ENCODE measurements at places on chromosomes 11 and 22. TPM values are rescaled to one million over a fixed set of nuclear protein-coding genes. Genes with fewer than 3 reads are reported as not detected.

UQCC3 gene
- total RNA-seq: 9.4 TPM

TTLL8 gene
- not detected for total RNA-seq

TBX10 gene
- not detected for total RNA-seq

BUD13 gene
- total RNA-seq: 15.9 TPM

MUC6 gene
- not detected for total RNA-seq

PICK1 gene
- total RNA-seq: 35.9 TPM

CYTH4 gene
- 1.4 TPM for total RNA-seq

RAC2 gene
- total RNA-seq: 8.6 TPM

ZNF214 gene
- 1.4 TPM for total RNA-seq

POU2AF2 gene
- not detected for total RNA-seq

TMX2 gene
- 41.8 TPM for total RNA-seq

GAL gene
- 6.1 TPM for total RNA-seq

GRCh38 chr11:61567286-61568061 lies 13.4 kb downstream of the SYT7 start:
- peak; percentile 93 for DNase-seq

DNA sequence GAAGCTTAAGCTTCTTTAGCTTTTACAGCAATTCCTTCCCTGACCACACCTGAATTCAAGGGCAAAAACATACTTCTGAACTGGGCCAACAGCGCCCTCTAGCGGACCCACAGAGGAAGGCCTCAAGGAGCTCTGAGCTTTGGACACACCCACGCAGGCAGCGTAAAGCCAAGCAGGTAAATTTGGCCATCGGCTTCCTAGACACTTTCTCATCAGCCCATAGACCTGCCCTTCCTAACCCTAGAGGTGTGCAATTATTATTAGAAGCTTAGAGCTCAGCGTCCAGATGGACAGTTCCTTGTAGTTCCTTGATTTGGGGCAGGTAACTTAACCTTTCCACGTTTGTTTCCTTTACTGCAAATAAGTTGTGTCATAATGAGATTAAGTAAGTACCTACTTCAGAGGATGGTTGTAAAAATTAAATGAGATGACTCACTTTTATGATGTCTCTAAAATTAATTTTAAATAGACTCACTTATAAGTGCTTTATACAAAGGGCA lies 25.7 kb upstream of the HMGXB4 start:
- DNase-seq: no peak

DNA sequence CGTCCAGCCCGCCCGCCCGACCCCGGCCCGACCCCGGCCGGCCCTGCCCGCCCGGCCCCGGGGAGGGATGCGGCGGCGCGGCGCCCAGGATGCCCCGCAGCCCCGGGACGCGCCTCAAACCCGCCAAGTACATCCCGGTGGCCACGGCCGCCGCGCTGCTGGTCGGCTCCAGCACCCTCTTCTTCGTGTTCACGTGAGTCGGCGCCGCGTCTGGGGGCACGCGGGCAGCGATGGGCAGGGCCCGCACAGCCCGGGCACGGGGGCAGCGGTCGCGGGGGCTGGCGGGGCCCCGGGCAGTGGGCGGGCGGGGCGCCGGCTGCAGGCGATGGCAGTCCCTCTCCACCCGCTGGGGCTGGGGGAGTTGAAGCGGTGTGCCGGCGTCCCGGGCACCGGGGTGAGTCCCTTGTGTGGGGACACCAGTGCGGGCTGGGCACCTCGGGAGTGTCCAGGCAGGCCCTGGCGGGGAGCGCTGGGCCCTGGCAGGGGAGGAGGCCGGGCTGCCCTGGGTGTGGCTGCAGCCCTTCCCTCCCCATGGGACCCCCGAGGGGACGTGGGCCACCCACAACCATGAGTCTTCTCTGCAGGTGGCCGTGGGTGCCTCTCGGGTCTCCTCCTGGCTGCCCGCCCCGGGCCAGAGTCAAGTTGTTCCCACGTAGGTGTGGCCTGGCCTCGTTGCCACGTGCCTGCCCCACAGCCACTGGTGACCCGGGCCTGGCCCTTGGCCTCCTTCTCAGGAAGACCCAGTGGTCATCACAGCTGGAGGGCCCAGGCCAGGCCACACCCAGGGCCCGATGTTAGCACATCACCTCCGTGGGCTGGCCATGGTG lies 468 bp downstream of the ZDHHC8 start:
- no peak for DNase-seq

DNA sequence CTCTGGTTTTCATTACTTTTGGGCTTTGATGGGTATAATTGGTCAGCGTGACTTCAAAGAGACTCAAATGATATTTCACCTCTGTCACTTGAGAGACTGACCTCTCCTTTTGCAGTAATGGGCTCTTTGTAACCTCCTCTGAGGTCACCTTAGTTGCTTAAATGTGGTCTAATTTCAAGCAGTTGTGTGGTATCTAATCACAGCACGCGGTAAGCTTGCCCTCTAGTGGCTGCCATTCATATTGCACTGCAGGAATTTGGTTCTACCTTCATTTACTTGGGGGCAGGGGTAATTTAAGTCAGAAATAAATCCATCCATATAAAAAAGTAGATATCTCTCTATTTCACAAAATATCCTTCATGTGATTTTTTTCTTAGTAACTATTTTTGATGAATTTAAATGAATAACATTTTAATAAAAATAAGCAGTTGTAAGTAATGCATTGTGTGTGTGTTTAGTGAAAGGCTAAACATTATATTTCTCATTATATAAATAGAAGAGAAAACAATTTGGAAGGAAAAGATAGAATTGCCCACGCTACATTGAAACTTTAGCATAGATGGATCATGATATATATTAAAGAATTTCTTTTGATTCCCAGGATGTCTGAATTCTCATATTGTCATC lies 55.0 kb upstream of the ANO3 start:
- peak; percentile 86 for DNase-seq

DNA sequence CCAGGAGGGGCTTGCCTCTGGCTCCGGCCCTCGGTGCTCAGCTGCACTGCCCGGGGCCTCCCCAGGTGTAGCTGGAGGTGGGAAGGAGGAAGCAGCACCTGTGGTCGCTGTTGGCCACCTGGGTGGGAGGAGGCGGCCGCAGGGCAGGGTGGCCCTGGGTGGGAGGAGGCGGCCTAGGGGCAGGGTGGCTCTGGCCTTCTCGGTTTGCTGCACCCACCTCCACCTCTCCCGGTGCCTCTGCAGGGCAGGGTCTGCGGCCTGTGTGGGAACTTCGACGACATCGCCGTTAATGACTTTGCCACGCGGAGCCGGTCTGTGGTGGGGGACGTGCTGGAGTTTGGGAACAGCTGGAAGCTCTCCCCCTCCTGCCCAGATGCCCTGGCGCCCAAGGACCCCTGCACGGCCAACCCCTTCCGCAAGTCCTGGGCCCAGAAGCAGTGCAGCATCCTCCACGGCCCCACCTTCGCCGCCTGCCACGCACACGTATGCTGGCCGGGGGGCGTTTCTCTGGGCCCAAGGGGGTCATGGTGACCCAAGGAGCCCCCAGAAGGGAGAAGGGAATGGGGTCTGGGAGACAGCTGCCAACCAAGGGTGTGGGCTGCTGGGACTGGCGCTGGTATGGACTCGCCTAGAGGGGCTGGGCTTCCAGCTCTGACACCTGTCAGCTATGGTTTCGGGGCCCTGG lies 20.6 kb downstream of the MUC5AC start:
- DNase-seq: no peak

DNA sequence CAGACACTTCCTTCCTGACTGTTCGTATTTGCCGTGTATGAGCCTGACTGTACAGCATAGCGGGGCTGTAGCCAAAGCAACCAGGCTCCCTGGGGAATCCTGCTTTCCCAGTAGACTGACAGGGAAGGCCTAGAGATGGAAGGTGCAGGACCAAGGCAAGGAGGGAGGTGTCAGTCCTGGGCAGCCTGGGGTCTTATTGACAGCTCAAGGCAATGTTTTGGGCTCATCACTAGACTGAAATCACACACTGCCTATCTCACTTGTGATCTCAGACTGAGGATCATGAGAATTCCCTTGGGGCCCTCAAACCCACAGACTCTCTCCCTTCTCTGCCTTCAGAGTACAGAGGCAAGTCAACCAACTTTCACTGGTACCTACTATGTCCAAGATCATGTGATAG lies 346.8 kb upstream of the NARS2 start:
- no peak for DNase-seq

DNA sequence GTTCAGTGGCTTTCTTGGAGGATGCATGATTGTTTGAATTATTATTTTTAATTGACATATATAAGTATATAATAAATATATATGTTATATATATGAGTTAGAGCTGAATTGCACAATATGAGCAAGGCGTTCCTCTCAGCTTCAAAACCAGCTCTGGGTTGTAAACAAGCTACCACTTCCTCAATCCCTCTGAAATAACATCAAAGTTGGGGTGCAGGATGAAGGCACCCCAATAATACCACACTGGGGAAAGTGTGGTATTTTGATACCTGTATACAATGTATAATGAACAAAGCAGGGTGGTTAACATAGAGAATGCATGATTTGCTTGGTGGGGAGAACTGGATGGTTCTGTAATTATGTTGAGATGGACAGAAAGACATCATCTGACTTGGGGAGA lies 1.7 kb upstream of the SORL1 start:
- DNase-seq: no peak

DNA sequence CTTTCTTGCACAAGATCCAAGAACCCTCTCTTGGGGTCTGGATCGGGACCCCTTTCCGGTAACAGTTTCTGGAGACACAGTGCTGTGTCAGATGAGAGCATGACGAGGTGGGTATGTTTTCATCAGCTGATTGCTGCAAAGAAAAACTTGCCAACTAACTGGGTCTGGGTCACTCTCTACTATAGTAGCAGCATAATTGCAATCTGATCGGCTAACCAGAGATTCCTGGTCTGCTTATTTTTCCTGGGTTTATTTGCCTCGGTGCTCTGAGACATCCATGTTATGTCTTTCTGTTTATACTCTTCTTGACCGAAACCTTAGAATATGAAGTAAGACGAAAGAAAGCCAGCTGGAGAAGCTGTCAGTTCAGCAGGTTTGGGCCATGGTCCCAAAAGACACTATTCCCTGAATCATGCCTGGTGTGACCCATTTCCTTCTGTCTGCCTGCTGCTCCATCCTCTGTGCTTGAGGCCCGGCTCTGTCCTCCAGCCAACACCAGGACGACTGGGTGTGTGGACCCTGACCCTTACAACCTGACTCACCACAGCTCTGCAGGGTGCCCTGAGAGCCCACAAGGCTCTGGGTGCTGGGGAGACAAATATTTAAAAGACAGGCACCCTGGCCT lies 24.1 kb upstream of the CLMP start:
- no peak for DNase-seq

DNA sequence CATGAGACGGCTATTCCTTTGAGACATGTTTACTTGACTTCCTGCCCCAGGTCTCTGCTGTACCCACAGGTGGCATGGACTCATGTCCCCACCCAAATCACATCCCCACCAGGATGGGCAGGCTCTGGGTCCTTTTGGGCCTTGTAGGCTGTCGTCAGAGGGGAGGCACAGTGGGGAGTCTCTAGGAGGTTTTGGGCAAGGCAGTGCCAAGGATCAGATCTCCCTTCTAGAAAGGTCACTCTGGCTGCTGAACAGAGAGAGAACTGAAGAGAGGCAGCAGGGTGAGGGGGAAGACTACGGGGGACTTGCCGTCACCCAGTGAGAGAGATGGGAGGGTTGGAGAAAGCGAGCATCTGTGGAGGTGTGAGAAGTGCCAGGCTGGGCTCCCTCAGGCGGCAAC lies 4.6 kb upstream of the KCNQ1OT1 start:
- no peak for DNase-seq

DNA sequence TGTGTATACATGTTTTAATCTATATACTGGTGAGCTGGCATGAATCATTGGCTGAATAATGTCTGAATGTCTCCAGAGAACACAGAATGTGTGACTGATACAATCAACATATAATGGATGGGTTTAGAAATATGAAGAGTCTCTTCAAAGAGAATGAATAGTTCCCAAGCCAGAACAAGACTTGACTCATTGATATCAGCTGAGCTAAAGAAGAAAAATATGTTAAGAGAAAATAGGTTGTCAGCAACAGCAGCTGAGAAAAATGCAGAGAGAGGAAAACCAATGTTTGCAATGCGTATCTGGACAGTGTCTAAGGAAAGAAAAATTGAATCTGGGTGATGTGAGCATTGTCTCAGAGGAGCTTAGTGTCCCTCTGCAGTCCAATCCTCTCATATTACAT lies 1281.8 kb upstream of the TENM4 start:
- no peak for DNase-seq
